ENCODE measurements at places on chromosomes 3 and 15. TPM values are rescaled to one million over a fixed set of nuclear protein-coding genes. Genes with fewer than 3 reads are reported as not detected.

DNA sequence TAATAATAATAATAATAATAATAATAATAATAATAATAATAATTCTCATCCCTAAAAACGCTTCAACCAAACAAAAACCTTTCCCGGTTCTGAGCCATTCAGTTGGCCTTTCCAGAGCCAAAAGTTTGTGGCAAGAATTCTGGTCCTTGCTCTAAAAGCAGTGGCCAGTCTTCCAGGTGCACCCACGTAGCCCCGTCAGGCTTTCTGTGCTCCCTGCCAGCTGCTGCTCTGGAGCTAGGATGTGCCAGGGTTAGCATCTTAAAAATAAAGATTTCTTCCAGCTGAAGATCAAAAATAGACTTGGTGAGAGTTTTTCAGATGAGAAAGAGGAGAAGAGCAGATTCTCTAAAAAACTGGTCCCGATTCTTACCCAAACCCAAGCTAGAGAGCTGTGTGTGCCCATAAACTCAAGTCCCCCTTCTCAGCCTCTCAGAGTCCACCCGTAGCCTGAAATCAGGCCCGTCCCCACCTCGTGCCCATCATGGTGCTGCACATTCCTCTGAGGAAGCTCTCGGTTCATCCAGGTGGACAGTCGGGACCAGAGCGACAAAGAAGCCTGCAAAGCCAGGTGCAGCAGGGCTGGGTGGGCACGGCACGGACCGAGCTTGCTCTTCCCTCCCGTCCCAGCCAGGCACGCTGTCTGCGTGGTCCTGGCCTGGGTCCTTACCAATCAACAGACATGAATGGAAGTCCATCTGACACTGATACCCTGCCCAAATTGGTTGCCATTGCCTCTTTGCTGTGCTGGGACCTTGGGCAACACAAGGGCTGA, 155.6 kb downstream of the LRRC28 start:
- DNase-seq, result no peak

GRCh38 chr3:143571548-143571947, 276.7 kb downstream of the SLC9A9 start:
- no peak for DNase-seq

The TAGLN3 gene
- not detected for total RNA-seq

DNA sequence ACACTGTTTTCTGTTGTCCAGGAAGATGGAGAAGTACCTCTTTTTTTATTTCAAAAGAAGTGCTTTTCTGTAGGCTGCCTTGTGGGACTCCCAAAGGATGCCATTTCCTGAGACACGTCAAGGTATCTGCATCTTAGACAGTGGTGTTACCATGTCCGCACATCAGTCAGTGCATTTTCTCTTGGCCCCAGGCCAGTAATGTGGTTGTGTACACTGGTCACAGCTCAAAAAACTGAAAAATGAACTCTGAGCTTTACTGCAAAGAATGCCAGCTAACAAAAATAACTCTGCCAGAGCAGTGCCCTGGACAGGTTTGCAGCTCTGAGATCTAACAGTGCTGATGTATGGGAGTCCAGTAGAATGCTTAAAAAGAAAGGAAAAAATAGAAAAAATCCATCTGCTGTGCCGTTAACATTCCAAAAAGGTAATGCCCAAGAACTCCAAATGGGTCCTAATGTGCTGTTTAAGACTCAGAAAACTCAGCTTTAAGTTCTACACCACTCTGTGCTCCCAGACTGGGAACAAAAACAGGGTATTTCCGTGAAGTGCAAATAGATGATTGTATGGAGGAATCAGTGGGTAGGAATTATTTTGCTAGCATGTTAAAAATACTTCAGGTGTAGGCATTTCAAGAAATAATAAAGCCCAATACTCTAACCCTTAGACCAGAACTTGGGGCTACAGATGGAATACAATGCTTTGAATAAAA, 315.9 kb downstream of the FEZF2 start:
- DNase-seq, result no peak

The TF gene
- 1.0 TPM for total RNA-seq
